ENCODE measurements at places on chromosomes 5 and 9.

DNA sequence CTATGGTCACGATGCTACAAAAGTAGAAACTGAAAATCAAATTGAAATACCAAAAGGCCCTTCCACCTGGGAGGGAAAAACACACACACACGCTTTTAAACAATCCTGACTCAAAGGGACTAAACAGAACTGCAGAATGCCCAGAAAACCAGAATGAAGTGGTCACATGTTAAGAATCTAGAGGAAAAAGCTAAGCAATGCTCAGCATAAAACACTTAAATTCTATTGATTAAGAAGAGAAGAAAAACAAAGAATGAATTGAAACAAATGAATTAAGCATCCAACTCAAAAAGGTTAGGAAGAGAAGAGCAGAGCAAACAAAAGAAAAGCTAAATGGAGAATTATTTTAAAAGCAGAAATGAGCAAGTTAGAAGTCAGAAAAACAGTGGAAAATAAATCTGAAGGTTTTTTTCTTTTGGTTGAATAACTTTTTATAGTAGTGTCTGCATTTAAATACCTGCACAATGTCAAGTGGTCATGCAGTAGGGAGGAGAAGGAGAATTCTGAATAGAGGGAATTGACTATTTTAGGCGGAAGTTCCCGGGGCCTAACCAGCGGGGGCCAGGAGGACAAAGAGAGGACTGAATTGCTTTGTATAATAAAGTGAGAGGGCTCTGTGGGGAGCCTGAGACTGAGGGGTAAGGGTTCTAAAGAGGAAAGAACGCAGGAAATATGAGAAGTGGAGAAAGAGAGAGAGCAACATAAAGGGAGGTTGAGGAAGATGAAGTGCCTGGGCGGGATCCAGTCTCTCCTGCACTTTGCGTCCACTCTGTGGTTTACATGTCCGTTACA, 146.8 kb downstream of the ATPSCKMT start:
- DNase-seq: no peak

- DNase-seq: no peak
Measured at GRCh38 chr5:107149243-107150005, 521.3 kb downstream of the EFNA5 start.

GRCh38 chr9:114518599-114519022, 13.3 kb upstream of the WHRN start:
- no peak for DNase-seq

DNA sequence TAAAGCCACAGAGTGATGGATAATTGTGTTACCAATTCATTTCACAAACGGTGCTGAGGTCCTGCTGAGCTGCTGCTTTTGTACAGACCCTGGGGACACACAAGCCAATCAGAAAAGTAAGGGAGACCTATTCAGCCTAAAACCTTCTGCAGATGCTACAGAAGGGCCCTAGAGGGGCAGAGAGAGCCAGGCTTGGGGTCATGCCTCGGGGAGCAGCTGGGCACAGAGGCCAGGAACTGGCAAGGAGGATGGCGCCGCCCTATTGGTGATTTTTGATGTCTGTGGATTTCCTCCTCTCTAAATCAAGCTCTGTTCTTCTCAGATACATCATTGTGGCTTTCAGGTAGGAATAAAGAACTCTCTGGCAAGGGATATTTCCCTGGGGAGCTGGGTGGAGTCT, 181.9 kb downstream of the ZNF462 start:
- DNase-seq: no peak

- DNase-seq: no peak
Measured at GRCh38 chr5:38780945-38781344, 64.9 kb upstream of the OSMR start.

Data from stimulated activated CD4-positive, alpha-beta T cell treated with anti-CD3 and anti-CD28 coated beads, Interleukin-15, amount 100 ng/mL, for 48 hours (primary cell).